ENCODE measurements at places on chromosomes 6 and 20.

DNA sequence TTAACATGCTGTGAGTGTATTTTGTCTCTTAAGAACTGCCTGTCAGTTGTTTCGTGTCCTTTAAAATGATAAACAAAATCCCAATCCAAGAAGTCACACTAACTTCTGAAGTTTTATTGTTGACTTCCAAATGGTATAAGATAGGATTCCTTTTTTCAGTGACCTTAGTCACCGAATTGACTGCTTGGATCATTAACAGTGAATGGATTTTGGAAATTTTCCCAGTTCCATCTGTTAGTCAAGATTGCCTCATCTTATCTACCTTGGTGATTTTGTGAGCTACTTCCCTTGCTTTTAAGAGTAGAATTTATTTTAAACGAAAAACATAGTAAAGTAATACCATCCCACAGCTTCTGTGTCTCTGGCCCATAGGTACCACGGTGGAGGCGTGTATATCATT is 14.9 kb downstream of the RIOK1 start:
- DNase-seq = no peak

- no peak for DNase-seq
Measured at GRCh38 chr20:42441864-42442331, 747.8 kb downstream of the PTPRT start.

- peak; percentile 22 for DNase-seq
Measured at GRCh38 chr6:163460307-163460782, 45.8 kb downstream of the QKI start.

DNA sequence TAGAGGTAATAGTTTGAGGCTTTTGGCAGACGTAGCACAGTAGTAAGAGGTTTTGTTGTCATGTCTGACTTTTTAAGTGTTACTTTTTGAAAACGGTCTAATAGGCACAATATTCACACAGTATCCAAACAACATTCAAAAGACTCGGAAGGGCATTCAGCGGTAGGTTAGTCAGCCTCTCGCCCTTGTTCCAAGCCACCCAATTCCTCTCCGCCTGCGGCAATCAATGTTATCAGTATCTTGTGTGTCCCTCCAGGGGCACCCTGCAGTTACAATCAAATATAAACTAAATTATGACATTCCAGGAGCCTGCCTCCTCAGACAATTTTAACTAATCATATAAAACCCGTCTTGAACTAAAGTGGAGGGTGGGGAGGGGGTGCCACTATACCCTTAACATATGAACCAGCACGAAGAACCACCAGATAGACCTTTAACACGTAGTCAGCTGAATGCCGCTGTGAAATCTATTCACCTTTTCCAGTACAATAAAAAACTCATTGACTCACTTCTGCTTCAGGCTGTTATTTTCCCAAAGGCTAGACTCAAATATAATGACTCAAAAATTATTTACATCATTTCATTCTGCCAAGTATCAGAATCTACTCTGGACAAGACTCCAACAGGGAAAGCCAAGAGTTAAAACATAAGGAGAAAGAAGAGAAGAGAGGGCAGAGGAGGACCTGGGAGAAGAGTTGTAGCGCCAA is 1.6 kb downstream of the TENT5A start:
- DNase-seq = no peak

DNA sequence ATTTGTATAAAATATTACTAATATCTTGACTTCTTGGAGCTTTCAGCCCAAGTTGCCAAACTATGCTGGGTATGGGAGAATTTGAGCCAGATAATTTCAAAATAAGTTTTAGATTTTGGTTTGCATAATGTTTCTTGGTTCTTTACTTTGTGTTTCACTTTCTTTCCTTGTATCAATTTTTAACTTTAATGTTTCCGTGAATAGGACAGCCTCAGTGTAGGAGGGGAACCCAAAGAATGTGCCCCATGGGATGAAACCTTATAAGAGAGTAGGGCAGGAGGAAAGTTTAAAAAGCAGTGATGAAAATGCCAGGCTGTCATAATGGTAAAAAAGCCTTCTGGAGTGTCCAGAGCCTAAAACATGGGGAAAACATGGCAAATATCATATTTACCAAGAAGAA is 252.4 kb upstream of the IRAK1BP1 start:
- no peak for DNase-seq

- no peak for DNase-seq
Measured at GRCh38 chr6:16273256-16273655, 34.9 kb downstream of the GMPR start.

GRCh38 chr6:168888102-168888501 is 365.5 kb downstream of the THBS2 start:
- DNase-seq = no peak

DNA sequence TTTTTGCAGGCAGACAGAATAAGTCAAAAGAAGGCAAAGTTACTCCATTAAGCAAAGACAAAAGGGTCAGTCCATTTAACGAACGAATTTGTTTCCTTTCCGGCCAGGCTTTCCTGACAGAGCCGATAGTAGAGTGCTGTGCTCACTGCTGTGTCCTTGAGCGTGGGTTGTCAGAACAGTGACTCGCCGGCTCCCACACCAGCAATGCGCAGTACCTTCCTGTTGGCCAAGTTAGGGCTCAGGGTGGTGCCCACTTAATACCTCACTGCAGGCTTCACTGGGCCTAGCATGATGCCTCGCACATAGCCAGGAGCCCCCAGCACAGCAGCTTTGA is 294.7 kb downstream of the FOXC1 start:
- no peak for DNase-seq

- no peak for DNase-seq
Measured at GRCh38 chr6:7832904-7833750, 77.5 kb downstream of the TXNDC5 start.

DNA sequence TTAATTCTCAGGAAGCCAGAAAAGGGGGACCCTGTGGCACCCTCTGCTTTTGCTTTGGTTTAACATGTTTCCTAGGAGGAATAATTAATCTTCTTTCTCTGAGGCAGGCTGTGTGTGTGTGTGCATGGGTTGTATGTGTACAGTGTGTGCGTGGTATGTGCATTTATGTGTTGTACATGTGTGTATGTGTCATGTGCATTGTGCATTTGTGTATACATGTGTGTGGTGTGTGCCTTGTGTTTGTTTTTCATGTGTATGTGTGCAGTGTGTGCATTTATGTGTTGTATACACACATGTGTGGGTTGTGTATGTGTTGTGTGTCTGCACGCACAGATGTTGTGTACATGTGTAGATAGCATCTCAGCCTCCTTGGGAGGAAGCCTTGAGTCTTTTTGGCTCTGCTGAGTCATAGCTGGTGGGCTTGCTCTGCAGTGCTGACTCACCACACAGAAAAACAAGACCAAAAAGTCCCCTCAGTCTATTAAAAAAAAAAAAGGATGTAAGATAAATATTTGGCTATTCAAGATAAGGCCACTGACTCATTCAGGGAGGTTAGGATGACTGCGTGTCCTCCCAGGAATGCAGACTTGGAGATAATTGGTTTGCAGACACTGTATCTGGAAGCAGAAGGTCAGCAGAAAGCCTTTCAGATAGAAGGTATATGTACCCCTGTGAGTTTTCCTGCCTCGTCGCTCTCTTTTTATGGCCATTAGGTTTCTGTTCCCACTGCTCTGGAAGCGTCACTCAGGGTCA is 58.6 kb downstream of the SYNJ2 start:
- DNase-seq = peak; percentile 26

GRCh38 chr20:2816030-2816582 is at the start of gene TMEM239:
TSS of gene TMEM239 (plus strand) at chr20:2816364. CDS start at chr20:2816555, 191 bp downstream.
- DNase-seq = no peak

GRCh38 chr6:30157581-30157980 is 3.4 kb downstream of the TRIM10 start:
- DNase-seq = no peak

All from stimulated activated CD4-positive, alpha-beta T cell treated with anti-CD3 and anti-CD28 coated beads, Interleukin-2, amount 100 ng/mL, for 24 hours (primary cell).